AG10803 (cell line): ENCODE measurements at places on chromosomes 3 and 15.

DNA sequence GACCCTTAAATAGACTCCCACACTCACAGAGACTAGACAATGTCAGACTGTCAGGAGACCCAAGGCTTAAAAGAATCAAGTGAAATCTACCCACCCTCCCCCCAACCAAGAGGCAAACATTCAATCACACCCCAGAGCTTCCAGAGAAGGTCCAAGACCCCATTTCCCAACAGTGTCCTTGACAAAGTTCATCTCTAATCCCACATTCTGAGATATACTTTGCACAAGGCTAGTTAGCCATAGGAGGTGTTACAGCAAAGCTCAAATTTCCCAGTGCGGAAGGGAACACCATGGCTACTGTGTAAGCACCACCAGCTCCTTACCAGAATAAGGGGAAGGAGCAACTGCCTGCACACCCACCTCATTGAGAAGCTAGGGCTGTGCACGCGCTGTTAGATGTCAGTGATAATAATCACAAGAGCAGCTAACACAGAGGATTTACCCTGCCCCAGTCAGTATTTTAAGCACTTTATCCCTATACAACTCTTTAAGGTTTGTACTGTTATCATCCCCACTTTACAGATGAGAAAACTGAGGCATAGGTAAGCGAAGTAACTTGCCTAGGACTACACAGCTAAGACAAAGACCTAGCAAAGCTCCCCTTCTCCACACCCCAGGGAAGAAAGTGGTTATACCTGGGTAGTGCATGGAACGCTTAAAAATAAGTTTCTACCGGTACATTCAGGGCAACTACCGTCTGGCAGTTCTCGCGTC, 17.3 kb downstream of the SPATA12 start:
- DNase-seq, result no peak

- DNase-seq, result no peak
Observed at GRCh38 chr15:90839187-90840071, 29.0 kb upstream of the FURIN start.

DNA sequence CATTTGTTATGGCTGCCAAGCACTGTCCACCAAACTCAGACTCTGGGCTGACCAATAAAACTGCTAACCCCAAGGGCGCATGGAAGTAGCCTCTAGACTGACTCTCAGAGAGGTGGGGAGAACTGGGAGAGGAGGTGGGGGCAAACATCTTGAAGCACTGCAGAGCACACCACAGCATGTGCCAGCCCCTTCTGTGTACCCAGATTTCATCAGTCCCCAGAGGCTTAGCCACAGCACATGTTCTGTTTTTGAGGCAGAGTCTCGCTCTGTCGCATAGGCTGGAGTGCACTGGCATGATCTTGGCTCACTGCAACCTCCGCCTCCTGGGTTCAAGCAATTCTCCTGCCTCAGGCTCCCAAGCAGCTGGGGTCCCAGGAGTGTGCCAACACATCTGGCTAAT, 119.5 kb upstream of the SPATA12 start:
- no peak for DNase-seq

DNA sequence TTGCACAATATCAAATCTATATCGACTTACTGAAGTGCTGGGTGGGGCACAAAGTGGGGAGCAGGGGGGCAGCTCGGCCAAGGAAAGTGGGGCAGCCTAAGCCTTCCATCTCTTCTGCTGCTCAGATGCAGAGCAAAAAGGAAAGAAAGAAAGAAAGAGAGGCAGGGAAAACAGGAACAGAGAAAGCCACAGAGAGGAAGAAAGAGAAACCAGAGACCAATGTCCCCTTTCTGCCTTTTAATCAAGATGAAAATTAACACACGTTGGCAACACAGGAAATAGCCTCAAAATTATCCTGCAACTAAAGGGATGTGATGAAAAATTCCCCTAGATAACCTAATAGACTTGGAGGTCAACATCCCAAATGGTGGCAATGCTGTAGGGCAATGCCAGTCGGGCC, 72.2 kb upstream of the RAD18 start:
- no peak for DNase-seq

GRCh38 chr3:73600293-73600938, 24.3 kb downstream of the PDZRN3 start:
- DNase-seq, result peak; percentile 96

- DNase-seq, result no peak
Observed at GRCh38 chr15:74376226-74376625, 8.8 kb upstream of the CYP11A1 start.

- no peak for DNase-seq
Observed at GRCh38 chr3:98326945-98327344, 26.7 kb upstream of the OR5K4 start.

DNA sequence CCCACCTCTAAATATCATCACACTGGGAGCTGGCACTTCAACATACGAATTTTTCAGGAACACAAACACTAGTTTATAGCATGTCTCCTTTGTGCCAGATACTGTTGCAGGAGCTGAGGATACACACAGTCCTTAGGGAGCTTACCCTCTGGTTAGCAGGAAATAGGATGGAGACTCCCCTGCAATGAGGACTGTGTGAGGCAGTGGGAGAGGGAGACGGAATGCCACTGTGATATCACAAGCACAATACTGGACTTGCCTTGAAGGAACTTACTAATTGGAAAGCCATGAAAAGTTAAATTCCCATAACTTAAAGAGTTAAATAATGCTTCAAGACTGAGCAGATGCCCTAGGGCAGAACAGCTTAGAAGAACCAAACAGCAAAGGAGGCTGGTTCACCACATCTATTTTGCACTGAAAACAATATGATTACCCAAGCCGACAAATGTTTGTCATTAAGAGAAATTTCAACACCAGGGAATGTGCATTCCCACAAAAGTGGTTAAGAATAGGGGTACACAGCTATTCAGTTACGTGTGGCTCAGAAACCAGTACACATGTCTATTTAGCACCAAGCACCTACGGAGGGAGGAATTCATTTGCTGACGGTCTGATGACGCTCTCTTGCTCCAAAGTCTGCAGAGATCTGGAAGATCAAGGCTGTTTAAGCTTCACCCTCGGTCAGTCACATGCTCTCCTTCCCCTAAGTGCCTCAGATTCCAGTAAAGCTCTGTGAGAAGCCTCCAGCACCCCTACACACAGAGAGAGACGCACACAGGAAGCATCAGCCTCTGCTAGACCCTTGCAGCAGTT, 5.2 kb downstream of the TBC1D2B start:
- peak; percentile 99 for DNase-seq

GRCh38 chr3:10339376-10339955, 18.6 kb upstream of the SEC13 start:
- no peak for DNase-seq

GRCh38 chr3:51679777-51680176, 8.7 kb downstream of the TEX264 start:
- no peak for DNase-seq

DNA sequence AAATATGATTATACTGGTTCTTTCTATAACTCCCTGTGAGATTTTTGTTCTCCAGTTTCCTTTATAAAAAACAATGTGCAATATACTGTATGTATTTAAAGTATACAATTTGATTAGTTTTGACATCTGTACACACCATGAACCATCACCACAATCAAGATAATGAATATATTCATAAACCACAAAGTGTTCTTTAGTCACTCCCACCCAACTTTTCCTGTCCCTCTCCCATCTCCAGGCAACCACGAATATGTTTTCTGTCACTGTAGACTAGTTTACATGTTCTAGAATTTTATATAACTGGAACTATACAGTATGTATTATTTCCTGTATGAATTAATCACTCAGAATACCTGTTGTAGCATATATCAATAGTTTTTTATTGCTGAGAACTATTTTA, 177.0 kb upstream of the MBNL1 start:
- DNase-seq, result no peak

GRCh38 chr15:74414603-74415338, 19.0 kb downstream of the SEMA7A start:
- no peak for DNase-seq

- DNase-seq, result no peak
Observed at GRCh38 chr3:63029326-63029725, 154.1 kb upstream of the CADPS start.

DNA sequence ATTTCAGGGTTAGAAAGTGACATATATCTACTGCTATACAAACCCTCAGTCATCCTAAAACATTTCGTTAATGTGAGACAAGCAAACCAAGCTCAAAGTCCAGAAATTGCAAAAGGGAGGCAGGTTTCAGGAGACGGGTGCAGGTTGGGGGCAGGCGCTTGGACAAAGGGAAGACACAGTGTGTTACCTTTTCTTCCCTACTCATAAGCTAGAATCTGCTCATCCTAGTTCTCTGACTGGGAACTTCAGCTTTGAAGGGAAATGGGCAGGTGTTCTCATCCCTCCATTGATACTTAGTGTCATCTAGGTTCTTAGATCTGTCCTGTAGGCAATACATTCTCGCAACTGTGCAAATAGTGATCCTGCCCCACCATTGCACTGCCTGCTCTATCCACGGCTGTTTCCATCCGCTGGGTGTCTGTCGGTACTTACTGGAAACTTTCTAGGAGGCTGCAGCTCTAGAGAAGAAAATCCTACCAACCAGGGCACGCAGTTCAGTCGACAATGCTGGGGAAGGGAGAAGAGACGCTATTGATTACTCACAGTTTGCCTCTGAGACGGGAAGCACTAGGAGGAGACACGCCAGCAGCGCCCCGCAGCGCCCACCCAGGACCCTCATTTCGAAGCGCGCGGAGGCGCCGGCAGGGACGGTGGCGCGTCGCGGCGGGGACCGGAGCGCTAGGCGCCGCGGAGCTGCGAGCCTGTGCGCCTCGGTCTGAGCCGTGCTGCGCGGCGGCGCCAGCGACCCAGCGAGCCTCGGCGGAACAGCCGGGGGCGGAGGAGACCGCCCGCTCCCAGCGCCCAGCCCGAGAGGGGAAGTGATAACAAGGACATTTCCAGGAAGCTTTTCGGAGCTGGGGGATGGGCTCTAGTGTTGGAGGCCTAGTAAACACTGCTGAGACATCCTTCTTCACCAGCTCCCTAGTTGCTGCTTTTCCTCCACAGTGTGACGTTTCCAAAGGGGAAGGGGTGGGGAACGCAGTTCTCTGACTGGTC, at the start of gene PROS1:
Gene PROS1, minus strand, starts transcription at position 766 of the 996 bp plus-strand sequence. Its CDS starts 147 bp downstream, at position 619.
- peak; percentile 79 for DNase-seq

- no peak for DNase-seq
Observed at GRCh38 chr3:86996261-86996955, 5.5 kb upstream of the VGLL3 start.

DNA sequence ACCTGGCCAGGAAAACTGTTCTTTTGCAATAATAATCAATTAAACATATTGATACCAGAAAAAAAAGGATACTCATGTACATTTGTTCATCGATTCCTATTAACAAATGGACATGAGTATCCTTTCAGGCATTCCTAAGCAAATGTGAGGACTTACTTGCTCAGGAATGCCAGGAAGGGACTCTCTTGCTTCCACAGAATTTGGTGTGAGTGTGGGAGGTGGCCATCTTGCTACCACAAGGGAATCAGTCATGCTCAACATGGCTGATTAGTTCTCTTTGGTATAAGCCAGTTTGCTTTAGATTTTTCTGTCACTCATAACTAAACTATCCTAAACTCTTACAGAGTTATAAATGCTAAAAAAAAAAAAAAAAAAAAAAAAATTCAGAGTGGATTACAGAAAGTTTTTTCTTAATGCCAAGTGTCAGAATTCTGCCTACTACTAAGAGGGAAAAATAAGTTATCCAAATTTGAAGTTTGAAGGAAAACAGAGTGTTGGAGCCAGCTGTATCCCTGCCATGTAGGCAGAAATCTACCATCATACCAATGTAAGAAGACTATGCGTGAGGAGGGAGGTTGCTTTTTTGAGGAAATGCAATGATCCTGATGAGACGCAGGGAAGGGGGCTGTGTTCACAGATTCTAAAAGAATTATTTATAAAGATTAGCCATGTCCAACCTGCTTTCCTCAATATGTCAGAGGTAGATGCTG, 98.7 kb downstream of the PLD1 start:
- no peak for DNase-seq

GRCh38 chr3:182787302-182788036, 5.8 kb upstream of the ATP11B start:
- peak; percentile 73 for DNase-seq

- no peak for DNase-seq
Observed at GRCh38 chr15:72060687-72061250, 57.2 kb downstream of the MYO9A start.

DNA sequence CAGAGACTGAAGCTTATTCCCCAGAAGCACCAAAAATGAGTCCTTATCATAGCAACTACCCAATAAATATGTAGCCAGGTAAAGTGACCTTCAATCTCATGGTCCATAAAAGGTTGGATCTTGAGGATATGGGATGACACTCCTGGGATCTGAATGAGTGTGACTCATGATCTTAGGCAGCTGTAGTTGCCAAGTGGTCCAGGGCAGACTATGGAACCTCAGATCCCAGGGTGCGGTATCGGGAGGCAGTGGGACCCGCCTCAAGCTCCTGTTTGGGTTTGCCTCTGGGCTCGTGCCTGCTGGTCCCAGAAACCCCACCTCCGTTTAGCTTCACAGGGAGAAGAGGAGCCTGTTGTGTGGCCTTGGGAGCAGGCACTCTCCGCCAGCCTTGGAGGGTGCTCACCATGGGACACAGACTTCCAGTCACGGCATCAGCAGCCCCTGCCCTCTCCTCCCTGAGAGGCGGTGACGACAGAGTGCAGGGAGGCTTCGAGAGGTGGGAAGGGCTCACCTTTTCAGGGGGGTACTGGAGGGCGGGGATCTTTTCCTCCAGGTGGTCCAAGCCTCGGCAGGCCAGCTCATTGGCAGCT, 8.1 kb downstream of the PLIN1 start:
- DNase-seq, result no peak

- no peak for DNase-seq
Observed at GRCh38 chr15:71571641-71572040, 238.7 kb upstream of the NR2E3 start.

DNA sequence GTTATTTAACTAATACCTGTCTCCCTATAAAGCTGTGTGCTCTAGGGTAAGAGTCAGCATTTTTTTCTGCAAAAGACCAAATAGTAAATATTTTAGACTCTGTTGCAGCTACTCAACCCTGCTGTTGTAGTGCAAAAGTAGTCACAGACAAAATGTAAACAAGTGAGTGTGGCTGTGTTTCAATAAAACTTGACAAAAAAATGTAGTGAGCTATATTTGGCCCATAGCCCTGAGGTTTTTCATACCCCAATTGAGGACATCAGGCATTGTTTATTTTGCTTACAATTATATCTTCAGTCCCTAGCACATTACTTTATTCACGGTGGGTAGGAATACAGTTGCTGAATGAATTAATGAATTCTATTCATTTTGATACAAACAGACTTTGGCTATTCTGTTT, 58.7 kb upstream of the TBC1D5 start:
- DNase-seq, result no peak

GRCh38 chr15:31483986-31484951, 157.6 kb downstream of the KLF13 start:
- no peak for DNase-seq

GRCh38 chr15:67093504-67093862, 28.1 kb downstream of the SMAD3 start:
- no peak for DNase-seq

GRCh38 chr3:181718987-181719911, 7.5 kb downstream of the SOX2 start:
- DNase-seq, result no peak
